Activated CD8-positive, alpha-beta memory T cell treated with anti-CD3 and anti-CD28 coated beads for 4 hours (primary cell): ENCODE measurements at places on chromosomes 16 and 17.

GRCh38 chr17:27751622-27752490, 48.5 kb downstream of the NOS2 start:
- no peak for DNase-seq

DNA sequence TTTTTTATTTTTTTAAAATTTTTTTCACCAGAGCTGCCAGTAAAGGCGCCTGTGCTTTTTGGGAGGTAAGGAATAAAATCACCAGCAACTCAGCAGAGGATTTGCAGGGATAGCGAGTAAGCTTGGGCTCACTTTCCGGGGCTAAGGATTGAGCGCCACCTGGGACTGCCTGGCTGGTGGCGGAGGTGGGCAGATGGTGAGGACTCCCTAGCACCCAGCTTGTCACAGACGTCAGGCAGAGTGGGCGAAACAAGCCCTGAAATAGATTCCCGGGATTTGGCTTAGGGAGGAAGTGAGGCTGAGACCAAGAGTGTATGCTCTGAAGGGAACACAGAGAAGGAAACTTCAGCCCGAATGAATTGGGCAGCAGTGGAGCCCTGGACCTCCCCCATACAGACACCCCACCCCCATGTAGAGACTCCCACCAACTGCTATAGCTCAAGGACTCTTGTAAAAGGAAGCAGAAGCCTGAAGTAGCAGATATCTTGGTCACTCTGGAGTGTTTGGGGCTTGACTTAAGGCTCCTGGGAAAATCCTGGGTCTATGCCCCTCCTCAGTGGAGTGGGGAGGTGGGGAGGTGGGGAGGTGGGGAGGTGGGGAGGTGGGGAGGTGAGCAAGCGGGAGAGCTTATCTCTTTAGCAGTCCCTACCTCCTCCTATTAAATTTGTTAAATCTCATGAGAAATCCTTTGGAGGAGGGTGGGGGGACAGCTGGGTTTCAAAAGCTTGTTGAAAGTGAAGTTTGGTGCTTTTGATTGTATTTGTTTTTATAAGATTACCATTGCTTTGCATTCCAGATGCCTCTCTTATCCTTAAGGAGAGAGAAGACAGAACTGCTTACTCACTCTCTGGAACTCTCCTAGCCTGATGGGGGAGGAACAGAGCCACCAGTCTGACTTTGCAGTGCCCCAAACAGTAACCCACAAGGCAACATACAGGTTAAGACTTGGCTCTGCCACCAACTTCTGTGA, 8.2 kb downstream of the ARL4D start:
- DNase-seq, result no peak

GRCh38 chr17:60249290-60249826, 99.6 kb downstream of the CA4 start:
- DNase-seq, result no peak

- DNase-seq, result no peak
These were observed 10.6 kb downstream of the CPSF4L start for GRCh38 chr17:73250851-73251640.

GRCh38 chr16:89378947-89379771, 111.2 kb downstream of the ANKRD11 start:
- DNase-seq, result no peak

DNA sequence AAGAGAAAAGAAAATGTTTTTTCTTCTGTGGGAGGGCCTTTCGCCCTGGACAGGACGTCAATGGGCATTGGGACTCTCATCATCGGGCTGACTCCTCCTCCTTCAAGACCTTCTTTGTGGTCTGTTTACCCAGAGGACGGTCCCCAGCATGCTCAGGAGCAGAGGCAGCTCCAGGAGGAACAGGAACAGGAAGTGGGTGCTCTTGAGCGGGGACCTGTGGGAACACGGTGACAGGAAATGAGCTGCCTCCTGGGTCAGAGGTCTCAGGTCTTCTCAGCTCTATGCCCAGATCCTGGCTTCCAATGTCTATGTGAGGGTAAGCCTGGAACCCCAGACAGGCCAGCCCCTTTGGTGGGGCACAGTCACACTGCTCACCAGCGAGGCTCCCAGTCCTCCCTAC, 12.2 kb downstream of the CD300LD start:
- no peak for DNase-seq
